H7 (cell line): ENCODE measurements at places on chromosomes 7 and 10. TPM values are rescaled to one million over a fixed set of nuclear protein-coding genes. Genes with fewer than 3 reads are reported as not detected.

- peak; percentile 68 for DNase-seq
Observed at GRCh38 chr10:131358741-131359442, 47.4 kb upstream of the TCERG1L start.

DNA sequence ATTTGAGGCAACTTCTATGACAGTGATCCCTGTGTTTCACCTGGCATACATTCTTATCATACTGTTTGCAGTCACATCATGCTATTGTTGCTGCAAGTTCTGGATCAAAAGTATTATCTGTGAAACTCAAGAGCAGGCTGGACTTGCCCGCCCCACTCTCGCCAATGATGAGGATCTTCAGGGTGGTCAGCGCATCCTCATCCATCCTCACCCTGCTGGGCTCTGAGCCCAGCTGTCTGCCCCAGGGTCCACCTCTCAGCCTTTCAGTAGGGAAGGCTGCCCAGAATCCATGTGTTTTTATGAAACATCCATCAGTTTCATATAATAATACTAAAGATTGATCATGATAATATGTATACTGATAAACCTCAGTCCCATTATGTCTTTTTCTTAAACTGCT, 55.4 kb upstream of the KIF5B start:
- no peak for DNase-seq

DNA sequence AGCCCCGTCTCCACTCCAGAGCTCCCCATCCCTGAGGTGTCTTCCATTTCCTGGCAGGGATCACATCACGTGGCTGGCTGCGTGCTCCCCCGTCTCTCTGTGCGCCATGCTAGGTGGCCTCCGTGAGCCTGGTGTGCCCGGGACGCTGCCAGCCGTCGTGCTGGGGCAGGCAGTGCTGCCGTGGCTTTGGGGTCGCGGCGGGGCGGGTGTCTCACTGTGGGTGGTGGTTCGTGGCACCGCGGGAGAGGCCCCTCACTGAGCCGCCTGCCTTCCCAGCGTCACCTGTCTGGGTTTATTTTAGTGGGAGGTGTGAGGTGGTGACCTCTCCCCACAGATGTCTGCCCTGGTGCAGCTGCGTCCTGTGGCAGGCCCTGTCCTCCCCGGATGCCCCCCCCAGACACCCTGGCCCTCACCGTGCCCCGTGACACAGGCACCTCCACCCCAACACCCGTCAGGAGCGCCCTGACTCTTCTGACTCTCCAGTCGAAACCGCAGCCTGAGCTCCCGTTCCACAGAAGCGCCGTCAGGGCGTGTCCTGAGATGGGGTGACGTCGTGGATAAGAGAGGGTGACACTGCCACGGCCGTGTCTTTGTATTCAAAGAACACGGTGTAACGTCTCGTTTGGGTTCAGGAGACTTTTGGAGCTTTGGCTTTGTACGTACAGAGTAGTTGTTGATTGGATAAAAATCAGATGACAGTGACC, 18.0 kb downstream of the GET4 start:
- DNase-seq: no peak

- DNase-seq: no peak
Observed at GRCh38 chr10:2094171-2094570, 356.8 kb upstream of the ADARB2 start.

- DNase-seq: no peak
Observed at GRCh38 chr10:31808258-31809218, 120.1 kb downstream of the ARHGAP12 start.

DNA sequence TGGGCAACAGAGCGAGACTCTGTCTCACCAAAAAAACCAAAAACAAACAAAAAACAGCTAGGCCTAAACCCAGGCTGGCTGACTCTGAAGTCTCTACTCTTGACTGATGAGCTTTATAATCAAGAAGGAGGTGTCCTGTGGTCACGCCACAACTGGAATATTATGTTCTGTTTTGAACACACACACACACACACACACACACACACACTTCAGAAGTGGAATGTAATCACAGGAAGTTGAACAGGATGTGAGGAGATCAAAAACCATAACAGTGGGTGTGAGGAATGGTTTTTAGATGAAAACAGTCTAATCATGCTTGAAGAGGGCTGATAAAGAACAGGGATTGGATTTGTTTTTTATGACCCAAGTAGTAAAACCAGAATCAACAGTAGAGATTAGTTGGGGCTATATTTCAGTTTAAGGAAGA, 51.1 kb upstream of the IL6 start:
- no peak for DNase-seq

GRCh38 chr10:19922236-19922963, 106.2 kb downstream of the PLXDC2 start:
- DNase-seq: no peak

- DNase-seq: no peak
Observed at GRCh38 chr7:37112218-37112617, 336.4 kb downstream of the ELMO1 start.

GRCh38 chr10:110344622-110345021, 39.9 kb upstream of the SMNDC1 start:
- no peak for DNase-seq

LOXL4 gene
- 1.4 and 1.7 TPM in 2 replicates for total RNA-seq

DNA sequence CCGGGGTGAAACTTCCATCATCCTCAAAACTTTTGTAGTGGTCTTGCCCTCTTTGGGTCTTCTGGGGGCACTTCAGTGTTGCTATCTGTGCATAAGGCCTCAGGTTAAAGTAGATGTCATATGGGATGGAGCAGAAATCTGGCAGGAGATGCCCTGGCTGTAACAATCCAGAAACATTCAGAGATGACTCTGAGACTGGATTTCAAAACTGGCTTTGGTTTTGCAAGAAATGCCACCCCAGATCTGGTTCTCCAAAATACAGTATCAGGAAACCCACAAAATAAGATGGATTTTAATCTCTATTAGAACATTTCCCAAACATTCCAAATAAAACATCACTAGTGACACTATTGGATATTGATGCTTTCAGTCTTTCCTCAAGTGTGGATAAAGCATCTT, 191.5 kb downstream of the REEP3 start:
- no peak for DNase-seq

DNAJC30 gene
- 2.4 and 2.7 TPM in 2 replicates for total RNA-seq

- no peak for DNase-seq
Observed at GRCh38 chr10:24622781-24623301, 100.8 kb downstream of the ARHGAP21 start.

GRCh38 chr10:96618653-96619052, 31.8 kb upstream of the TM9SF3 start:
- no peak for DNase-seq

- no peak for DNase-seq
Observed at GRCh38 chr7:111477462-111478225, 84.6 kb downstream of the IMMP2L start.

SRGN gene
- not detected in 2 replicates for total RNA-seq

MOGAT3 gene
- 0.52 and 1.00 TPM in 2 replicates for total RNA-seq
